ENCODE measurements at places on chromosomes 6 and 20.
A peak's percentile ranks its signal among the peaks of the same experiment; 100 is the strongest.

GRCh38 chr6:160921095-160921494, 70.5 kb upstream of the MAP3K4 start:
- DNase-seq = no peak

DNA sequence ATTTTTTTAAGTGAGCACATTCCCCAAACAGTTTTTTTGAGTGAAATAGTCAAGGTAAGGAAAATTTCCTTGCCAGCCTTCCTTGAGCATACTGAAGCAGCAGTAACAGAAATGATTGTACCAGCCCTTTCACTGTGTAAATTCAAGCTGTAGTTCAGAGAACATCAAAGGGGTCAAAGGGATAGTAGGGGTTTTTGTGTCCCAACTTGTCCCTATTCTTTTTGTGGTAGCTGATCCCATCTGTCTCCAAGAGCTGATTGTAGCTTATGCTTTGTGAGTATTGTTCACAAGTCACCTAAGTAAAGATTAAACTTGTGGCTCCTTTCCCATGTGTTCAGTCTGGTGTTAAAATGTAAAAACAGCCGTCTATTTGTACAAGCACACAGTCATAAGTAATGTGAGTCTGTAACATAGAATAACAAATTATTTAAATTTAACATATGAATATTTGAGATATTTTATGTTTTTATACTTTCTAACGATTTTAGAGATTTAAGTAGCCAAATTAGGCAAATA, 185.0 kb downstream of the CENPW start:
- no peak for DNase-seq

DNA sequence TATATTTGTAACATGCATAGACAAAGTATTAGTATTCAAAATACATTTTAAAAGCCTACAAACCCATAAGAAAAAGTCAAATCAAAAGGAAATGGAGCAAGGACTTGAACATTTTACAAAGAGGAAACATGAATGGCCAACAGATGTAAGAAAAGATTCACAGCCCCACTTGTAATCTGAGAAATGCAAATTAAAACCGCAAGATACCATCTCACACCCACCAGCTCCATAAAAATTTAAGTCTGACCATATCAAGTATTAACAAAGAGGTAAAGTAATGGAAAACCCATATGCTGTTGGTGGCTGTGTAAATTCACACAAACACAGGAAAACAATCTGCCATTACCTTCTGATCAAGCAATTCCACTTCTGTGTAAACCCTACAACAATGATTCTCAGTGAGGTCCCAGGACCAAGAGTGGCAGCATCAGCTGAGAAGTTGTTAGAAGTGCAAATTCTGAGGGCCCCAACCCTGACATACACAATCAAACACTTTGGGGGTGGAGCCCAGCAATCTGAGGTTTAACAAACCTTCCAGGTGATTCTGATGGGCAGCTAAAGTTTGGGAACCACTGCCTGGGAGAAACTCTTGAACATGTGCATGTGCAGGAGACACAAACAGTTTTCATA, 30.9 kb downstream of the BCL2L1 start:
- no peak for DNase-seq

GRCh38 chr20:21762646-21763045, 57.2 kb downstream of the PAX1 start:
- no peak for DNase-seq

DNA sequence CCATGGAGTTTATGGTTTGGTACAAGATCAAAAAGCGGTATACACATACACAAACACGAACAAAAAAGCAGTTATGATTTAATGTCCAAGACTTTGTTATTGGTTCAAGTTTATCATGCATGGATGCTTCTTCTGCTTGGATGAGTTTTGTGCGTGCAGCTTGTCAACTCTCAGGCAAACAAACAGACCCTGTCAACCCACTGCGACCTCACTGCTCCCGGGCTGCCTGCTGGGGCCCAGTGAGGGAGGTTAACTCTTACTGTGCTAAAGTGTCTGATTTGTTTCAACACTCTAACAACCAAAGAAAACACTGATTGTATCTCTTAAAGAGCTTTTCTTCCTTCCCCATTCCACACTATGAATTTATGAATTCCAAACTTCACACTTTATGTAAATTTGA, 26.8 kb upstream of the DDR1 start:
- no peak for DNase-seq

DNA sequence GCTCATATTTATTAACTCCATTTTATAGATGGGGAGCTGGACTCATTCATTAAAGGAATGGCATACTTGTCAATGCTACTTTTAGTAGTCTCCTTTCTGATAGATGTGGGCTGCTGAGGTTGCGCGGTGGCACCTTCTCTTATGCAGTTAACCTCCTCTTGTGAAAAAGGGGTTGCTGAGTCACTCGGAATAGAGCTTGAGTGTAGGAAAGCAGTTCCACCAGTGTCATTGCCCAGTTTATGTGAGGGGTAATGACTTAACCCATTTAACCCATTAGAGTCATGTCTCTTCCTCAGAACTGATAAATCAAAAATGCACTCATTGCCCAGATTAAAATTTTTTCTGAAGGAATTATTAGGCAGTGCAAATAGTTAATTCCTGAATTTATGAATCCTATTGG, 6.3 kb downstream of the MAPK14 start:
- no peak for DNase-seq

DNA sequence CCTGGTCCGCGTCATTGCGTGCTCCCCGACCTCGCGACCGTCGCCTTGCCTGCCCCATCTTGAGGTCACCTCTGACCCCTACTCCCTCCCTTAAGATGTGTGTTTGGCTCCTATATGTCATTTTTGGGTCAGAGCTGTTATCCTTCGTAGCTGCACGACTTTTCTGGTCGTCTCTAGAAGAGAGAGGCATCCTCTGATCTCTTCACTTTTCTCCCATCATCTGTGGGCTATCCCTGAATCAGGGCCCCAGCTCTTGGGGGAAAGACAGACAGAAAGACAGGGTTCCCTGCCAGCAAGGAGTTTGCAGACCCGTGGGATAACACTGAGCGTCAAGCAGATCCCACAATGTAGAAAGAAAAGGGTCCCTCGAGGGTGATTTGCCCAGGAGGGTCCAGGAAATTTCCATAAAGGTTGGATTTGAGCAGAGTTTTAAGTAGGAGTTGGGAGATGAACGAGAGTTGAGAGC, 555 bp downstream of the FAM120B start:
- DNase-seq = no peak

DNA sequence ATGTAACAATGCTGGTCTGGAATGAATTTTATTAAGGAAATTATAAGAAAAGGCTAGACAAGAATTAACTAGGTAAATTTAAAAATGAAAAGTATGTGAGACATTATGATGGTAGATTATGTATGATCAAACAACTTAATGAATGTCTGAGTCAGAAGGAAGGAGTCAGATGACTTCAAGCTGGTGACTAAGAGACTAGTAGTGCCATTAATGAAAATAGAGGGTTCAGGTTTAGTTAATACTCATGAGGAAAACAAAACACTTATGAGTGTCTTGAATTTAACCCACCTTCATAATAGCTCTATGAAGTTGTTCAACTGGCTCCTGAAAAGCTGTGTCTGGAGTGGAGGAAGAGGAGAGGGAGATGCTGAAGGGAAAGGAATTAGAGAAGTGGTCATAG, 256.3 kb downstream of the ADGRB3 start:
- DNase-seq = no peak

- peak; percentile 70 for DNase-seq
Measured at GRCh38 chr20:10090588-10091166, 55.9 kb downstream of the ANKEF1 start.

GRCh38 chr20:63881451-63882226, 13.3 kb upstream of the DNAJC5 start:
- DNase-seq = no peak

- no peak for DNase-seq
Measured at GRCh38 chr20:4894409-4894808, 106.9 kb downstream of the SLC23A2 start.
